Cardiac fibroblast (primary cell): ENCODE measurements at places on chromosomes 13 and 19.

DNA sequence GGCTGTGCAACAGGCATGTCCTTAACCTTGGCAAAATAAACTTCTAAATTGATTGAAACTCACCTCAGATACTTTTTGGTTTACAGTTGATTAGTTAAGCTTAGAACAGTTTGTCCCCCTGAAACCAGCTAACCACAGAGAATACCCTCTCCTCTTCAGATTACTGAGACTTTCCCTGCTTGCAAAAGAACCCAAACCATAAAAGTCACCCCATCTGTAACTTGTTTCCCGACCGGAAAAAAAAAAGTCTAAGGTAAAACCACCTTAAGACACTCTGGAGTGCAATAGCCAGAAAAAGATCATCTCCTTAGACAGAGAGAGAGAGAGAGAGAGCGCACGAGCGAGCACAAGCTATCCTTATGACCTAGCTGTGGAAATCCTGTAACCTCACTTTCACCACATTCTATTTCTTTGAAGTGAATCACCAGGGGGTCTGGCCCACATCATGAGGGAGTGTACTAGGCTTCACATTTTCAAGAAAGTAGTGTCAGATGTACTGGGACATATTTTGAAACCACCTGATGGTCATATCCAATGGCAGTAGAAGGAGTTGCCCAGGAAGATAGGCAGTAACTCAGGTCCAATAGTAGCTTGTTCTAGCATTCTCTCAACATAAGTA lies 11.1 kb upstream of the GTF2F2 start:
- peak; percentile 39 for DNase-seq

DNA sequence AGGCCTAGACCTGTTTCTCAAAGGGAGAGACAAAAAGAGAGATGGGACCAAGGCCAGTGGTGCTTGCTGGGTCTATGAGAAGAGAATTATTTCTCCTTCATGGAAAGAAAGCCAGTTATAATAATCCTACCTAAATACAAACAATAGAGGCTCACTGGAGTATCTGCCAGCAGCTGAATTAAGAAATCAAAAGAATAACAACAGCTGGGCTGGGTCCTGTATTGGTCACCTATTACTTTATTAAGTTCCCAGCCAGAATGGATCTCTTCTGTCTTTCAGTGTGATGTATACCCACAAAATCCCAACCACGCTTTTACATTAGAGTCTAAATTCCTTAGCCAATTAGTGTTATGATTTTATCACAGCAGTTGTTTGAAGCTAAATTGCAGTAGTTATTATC lies 297.8 kb upstream of the DACH1 start:
- peak; percentile 12 for DNase-seq

- no peak for DNase-seq
Observed at GRCh38 chr13:68019901-68020300, 789.8 kb upstream of the PCDH9 start.

DNA sequence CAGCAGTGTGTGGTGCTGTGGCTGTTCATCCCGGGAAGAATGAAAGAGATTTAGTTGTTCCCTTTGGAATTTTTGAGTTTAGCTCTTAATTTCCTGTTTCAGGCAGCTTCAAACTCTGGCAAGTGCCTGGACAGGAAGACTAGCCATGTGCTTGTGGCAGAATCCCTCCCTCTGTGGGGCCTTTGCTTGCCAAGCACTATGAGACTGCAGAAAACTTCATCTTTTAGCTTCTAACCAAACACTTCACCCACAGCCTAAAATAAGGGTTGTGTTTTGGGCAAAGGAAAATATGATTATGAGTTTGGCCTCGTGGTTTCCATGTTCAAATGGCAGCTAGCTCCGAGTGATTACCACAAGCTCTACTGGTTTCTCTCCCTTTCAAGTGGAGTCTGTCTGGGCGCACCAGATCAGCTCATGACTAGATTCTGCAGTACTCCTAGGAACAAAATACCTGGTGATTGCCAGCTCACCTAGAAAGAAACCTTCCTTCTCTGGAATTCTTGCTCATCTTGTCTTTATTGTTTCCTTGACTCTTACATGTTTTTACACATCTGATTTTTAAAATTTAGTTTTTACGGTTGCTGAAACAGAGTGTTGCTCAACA lies 707.5 kb downstream of the SLITRK6 start:
- peak; percentile 8 for DNase-seq

- no peak for DNase-seq
Observed at GRCh38 chr13:112653071-112653470, 36.8 kb upstream of the ATP11A start.

DNA sequence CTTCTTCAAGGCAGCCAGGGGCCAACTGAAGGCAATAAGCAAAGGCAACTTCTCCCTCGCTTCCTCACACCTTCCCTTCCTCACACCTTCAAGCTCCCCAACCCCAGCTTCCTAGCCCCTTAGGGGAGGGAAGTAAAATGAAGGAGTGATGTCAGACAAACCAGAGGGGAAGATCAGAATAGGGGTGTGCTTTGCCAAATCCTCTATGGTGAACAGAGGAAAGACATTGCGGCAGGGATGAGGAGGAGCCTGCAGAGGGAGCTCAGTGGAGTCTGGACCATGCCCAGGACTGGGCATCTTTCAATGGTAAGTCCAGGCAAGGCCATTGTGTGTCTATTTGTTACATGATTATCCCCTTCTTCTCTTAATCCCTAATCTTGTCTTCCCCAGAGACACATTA lies 164.0 kb downstream of the TSHZ3 start:
- peak; percentile 4 for DNase-seq

- DNase-seq = no peak
Observed at GRCh38 chr13:48710160-48710559, 56.4 kb downstream of the CYSLTR2 start.

- peak; percentile 23 for DNase-seq
Observed at GRCh38 chr13:36192166-36192565, 22.2 kb downstream of the SOHLH2 start.

- DNase-seq = no peak
Observed at GRCh38 chr13:74920920-74921319, 561.0 kb downstream of the TBC1D4 start.

DNA sequence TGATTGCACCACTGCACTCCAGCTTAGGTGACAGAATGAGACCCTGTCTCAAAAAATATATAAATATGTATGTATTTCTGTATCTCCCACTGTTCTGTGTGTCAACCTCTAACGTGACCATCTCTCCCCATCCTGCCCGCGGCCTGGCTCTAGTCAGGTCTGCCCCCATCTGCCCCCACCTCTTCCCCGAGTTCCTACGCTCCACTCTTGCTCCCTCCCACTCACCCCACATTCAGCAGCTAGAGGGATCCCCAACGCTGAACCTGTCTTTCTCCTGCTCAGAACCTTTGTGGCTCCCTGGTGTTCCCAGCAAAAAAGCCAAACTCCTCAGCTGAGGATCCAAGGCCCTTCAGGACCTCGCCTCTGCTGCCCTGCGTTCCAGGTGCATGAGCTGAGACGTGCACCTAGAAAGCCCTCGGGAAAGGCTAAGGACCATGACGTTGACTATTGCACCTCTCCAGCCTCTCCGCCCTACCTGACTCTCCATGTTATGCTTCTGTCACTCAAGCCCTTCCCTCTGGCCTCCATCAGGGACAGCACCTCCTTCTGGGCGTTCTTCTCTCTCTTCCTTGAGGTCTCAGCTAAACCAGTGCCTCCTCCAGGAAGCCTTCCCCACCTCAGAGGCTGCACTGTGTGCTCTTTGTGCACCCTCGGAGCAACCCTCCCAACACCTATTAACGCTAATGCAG lies 18.1 kb downstream of the AKT2 start:
- DNase-seq = no peak

DNA sequence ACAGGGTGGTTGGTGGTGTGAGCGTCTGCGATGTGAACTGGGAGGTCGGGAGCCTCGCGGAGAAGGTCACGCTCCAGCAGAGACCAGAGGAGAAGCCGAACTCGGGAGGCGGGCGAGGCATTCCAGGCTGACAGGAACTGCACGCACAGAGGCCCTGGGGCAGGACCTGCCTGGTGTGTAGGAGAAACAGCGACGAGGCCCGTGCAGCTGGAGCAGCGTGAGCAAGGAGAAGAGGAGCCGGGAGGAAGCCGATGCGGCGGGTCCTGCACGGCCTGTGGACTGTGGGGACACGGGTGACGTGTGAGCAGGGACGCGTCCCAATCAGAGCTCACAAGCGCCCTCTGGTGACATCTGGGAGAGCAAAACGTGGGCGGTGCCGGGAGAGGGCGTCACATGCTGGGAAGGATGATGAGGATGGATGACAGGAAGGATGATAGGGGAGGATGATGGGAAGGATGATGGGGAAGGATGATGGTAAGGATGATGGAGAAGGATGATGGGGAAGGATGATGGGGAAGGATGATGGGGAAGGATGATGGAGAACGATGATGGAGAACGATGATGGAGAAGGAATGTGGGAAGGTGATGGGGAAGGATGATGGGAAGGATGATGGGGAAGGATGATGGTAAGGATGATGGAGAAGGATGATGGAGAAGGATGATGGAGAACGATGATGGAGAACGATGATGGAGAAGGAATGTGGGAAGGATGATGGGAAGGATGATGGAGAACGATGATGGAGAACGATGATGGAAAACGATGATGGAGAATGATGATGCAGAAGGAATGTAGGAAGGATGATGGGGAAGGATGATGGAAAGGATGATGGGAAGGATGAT lies 16.1 kb upstream of the MADCAM1 start:
- peak; percentile 72 for DNase-seq

DNA sequence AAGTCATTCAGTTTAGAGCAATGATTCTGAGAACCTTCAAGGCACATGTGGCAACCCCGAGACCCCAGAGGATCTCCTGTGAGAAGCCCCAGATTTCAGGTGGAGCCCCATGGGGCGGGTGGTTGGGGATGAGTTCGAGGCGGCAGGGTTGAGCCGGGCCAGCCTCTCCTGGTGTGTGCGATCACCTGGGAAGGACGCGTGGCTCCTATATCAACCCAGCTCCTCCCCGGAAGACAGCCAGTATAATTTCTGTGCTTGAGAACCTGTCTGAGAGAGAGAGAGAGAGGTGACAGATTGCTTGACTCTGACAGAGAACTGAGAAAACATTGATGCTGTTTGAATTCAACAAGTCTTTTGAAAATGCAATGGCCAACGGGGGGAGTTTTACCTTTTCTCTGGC lies 89.0 kb downstream of the TEX29 start:
- no peak for DNase-seq

DNA sequence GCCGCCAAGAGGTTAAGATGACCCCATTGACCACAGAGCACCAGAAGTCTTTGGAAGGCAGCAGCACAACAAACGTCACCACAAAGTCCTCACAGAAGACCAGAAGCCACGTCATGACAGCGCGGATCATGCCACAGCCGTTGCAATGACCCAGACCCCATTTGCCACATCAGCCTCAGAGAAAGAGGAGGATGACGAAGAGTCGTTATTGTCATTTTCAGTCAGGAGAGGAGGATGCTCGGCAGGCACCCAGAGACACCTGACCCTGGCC lies 29.6 kb upstream of the CD33 start:
- no peak for DNase-seq

DNA sequence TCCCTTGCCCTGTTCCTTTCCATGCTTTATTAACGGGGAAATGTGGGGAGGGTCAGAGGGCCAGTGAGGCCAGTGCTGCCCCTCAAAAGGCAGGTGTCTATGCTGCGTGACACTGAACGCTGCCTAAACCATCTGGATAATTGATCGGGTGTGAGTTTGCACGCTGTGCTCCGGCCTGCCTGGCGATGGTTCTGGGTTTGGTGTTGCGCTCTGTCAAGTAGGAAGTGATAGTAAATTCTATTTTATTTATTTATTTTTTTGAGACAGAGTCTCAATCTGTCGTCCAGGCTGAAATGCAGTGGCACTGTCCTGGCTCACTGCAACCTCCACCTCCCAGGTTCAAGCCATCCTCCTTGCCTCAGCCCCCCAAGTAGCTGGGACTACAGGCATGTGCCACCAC lies 86.5 kb downstream of the ATP11A start:
- DNase-seq = no peak

GRCh38 chr13:46146898-46147297 lies 35.1 kb downstream of the LCP1 start:
- DNase-seq = peak; percentile 39
